GM23248 (cell line): ENCODE measurements at places on chromosomes 5 and 9.

DNA sequence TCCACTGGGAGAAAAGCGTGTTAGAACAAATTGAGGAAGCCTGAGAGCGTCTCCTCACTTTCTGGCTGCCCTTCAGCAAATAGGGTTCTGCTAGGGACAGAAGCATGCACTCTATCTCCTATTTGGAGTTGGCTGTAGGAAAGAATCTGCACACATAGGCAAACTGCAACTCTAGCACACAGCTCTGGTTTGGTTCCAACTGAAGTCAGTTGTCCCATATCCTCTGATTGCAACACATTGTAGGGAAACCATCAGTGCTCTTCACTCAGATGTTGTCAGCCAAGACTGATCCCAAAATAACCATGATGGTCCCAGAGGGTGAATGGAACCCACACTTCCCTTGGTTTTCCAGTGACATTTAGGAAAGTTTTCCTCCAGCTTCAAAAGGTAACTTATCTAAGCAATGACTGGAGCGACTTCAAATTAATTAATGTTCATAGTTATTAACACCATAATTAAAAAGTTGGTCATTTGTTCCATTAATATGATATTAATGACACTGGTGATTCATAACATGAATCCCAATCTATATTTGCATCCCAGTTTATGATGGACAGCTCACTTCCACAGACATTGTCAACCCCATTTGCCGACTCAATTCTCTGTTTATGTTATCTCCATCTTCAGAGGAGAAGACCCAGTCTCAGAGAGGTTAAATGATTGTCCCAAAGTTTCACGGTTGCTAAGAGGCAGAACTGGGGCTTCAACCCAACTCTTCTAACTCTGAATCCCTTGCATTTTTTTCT is 136.7 kb upstream of the ZNF462 start:
- DNase-seq = no peak

- peak; percentile 30 for DNase-seq
Observed at GRCh38 chr9:130692321-130692720, 1.3 kb upstream of the EXOSC2 start.

DNA sequence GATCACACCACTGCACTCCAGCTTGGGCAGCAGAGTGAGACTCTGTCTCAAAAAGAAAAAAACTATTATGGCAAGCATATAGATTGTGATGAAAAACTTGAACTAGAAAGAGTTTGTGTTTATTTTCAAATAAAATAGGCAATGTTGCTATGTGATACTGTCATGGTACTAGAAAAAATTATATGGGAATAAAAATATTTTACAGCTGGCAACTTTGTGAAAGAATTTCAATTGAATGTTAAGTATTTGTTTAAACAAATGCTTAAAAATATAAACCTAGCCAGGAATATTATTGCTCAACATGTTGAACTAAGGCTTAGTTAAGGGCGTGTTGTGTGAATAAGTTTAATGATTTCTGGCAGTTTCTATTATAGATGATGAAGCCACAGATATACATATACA is 31.7 kb downstream of the HSDL2 start:
- peak; percentile 17 for DNase-seq

DNA sequence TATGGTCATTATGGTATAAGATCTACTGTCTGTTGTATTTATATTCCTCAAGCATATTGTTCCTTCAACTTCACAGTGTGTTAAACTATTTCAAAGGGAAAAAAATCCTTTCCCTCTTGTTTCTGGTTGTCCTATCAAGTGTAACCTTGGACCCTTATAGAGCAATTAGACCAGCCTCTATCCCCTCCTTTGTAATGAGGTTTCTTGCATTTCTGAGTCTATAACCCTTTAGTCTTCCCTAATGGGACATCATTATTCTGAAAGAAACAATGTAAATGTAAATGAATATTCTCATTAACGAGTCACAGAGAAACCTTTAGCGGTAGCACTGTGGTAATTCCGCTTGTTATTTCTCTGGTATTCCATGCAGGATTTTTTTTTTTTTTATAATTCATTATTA is 197.3 kb downstream of the CNTLN start:
- no peak for DNase-seq

DNA sequence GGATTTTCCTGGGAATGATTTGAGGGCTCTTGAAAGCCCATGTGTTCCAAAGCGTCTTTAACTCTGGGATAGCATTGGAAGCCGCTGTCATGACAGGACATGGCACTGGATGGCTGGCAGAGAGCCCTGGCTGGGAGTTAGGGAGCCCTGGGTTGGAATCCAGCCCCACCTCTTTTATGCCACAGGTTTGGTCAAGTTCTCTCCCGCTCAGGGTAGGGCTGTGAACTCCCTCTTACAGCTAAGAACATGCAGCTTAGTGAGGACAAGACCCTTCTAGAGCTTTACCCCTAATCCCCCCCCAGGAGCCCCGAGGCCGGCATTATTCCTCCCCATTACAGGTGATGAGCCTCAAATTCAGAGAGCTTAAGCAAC is 37.2 kb downstream of the OLFML2A start:
- no peak for DNase-seq

DNA sequence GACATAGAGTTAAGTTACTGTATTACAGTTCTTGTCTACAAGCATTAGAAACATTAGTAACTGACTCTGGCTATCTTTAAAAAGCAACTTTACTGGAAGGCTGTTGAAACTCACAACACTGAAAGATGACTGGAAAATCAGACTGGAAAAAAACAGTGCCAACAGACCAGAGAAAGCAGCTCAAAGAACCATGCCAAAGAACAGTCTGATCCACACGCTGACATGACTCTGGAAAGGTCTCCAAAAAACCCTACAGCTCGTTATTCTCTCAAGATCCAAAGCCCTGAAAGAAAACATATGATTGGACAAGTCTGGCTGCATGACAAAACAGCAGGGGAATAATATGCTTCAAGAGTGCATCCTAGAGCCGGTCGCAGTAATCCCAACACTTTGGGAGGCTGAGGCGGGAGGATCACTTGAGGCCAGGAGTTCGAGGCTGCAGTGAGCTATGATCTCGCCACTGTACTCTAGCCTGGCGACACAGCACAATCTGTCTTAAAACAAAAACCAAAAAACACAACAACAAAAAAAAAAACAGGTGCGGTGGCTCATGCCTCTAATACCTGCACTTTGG is 5.6 kb downstream of the GOLPH3 start:
- DNase-seq = no peak

GRCh38 chr5:171521219-171521633 is 101.8 kb downstream of the FGF18 start:
- peak; percentile 97 for DNase-seq

GRCh38 chr9:35274993-35275392 is 113.2 kb downstream of the UNC13B start:
- DNase-seq = no peak

- DNase-seq = peak; percentile 35
Observed at GRCh38 chr9:22129133-22129532, 120.0 kb upstream of the CDKN2B start.

DNA sequence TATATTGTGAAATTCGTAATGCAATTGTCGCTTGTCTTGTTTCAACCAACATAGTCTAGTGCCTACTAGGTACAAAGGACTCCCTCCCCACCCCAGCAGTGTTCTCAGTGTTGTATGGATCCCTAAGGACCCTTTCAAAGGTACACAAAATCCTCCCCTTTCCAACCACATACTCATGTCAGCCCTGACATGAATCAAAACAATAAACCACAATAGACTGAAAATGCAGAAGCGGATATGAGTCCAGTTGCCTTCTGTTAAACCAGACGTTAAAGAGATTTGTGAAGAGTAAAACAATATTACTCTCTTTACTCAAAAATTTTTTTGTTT is 82.4 kb upstream of the IFNK start:
- DNase-seq = no peak

DNA sequence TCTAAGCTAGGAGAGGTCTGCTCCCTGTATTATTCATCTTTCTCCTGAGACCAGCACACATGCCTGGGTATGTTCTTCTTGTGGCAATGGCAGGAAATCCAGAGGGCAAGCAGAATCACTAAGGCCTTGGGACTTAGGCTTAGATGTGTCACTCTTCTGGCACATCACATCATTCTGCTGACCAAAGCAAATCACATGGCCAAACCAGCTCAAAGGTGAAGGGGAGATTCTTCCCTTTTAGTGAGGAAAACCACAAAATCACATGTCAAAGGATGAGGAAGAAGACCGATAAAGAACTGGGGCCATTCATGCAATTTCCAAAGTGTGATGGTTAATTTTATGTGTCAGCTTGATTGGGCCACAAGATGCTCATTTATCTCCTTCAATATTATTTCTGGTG is 5.7 kb upstream of the AGGF1 start:
- DNase-seq = no peak

GRCh38 chr5:4716781-4717180 is 423.3 kb upstream of the ADAMTS16 start:
- DNase-seq = no peak

- no peak for DNase-seq
Observed at GRCh38 chr9:19201899-19202891, 28.3 kb upstream of the DENND4C start.
